ENCODE measurements at places on chromosomes 11 and 22.

DNA sequence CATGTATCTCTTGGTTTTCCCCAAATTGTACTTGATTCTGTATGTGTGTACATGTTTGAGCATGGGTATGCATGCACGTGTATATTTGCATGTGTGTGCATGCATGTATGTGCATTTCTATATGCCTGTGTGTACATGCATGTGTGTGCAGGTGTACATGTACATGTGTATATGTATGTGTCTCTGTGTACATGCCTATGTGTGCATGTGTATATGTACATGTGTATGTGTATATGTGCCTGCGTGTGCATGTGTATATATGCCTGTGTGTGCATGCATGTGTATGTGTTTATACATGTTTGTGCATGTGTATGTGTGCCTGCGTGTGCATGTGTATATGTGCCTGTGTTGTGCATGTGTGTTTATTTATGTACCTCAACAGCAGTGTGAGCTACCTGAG, 5.3 kb upstream of the NCF4 start:
- DNase-seq: no peak

DNA sequence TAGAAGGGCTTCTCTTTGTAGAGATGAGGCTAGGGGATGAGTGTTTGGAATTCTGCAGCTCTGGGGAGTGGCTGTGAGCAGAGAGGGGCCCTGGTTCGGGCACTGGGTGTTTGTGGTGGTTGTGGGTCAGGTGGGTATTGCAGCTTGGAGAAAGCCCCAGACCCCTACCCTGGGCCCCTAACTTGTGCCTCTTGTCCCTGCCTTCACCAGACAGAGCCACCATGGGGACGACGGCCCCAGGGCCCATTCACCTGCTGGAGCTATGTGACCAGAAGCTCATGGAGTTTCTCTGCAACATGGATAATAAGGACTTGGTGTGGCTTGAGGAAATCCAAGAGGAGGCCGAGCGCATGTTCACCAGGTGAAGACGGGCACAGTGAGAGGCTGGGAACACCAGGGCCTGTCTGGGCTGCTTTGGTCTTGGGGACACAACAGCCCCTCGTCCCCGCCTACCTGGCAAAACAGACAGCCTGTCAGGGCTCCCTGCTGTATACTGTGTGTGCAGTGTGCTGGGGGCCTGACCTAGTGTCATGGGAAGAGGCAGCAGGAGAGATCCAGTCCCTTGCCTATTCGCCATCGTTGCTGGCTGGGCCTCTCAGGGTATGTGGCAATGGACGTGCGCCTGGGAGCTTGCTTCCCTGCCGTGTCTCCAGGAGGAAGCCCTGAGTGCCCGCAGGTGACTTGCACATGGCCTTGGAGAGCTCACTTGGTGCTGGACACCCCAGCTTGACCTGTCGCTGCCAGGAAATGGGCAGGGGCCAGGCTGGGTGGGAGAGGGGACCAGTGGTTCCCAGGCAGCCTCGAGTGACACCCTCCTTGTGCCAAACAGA, 4.3 kb downstream of the INCENP start:
- no peak for DNase-seq

DNA sequence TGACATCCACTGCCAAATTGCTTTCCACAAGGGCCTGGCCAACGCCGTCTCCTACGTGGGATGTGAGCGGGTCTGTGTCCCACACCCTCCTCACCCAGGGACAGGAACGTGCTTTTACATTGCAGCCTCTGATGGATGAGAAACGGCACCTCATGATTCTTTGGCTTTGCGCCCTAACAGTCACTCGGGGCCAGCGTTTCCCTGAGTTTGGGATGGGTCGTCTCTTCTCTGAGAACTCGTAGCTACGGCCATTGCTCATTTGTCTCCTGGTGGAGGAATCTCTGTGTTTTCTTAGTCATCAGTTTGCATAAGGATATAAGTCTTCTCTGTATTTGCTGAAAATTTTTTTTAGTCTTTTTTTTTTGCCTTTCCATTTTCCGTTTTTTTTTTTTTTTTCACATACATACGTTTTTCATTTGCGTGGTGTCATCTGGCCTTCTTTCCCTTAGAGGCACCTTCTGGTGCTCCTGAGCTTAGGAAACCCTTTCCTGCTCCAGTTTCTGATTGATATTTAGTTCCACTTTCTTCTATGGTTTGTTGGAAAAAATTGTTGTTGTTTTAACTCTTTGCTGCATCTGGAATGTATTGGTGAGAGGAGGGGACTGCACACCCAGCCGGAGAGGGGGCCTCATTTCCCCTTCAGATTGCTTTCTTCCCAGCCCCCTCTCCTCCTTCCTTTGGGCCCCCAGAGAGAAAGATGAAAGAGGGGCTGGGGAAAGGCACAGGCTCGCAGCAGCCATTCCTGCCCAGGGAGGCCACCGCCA, 12.0 kb downstream of the TNNT3 start:
- no peak for DNase-seq

- DNase-seq: no peak
Measured at GRCh38 chr11:10041748-10042446, 252.1 kb downstream of the SBF2 start.

DNA sequence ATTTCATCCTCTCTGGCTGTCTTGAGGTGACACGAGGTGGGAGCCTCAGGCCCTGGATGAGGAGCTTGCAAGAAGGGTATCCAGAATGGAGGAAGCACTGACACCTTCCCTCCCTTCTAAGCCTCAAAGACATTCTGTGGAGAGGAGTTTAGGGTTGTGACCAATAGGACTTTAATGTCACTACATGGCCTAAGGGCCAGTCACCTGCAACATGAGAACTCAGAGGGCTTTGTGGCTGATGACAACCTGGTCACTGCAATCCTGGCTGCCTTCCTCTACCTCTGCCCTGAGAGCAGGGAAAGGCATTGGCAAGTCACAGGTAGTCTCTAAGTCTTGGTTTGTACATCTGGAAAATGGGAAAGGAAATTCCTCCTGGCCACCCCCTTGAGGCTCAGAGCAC, 33.7 kb downstream of the PISD start:
- no peak for DNase-seq

- no peak for DNase-seq
Measured at GRCh38 chr11:60924906-60925853, 920 bp downstream of the TMEM132A start.

DNA sequence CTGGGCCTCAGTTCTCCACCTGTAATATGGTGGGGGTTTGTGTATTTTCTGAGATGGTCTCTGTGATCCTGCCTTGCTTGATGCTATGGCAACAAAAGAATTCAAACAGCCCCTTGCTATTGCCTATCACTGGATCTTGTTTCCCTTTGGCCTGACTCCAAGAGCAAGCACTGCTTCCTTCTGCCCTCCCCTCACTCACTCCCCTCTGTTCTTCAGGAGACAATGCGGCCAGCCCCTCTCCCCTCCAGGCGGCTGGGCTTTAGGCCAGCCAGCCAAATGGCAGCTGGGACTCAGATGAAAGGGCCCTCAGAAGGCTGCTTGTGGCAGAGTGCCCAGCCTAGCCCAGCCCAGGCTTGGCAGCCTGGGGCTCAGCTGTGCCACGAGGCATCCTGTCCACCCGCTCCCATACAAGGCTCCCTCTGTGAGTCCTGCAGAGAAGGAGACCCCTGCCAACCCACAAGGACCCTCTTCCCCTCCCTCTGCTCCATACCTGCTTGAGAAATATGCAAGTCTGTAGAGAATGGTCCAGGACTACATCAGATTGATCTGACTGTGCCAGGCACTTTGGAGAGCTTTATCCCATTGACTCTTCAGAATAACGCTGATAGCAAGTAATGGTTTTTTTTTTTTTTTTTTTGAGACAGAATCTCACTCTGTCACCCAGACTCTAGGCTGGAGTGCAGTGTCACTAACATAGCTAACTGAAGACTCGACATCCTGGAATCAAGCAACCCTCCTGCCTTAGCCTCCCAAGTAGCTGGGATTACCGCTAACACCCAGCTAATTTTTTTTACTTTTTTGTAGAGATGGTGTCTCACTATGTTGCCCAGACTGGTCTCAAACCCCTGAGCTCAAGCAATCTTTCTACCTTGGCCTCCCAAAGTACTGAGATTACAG, 7.6 kb upstream of the KCTD14 start:
- no peak for DNase-seq

DNA sequence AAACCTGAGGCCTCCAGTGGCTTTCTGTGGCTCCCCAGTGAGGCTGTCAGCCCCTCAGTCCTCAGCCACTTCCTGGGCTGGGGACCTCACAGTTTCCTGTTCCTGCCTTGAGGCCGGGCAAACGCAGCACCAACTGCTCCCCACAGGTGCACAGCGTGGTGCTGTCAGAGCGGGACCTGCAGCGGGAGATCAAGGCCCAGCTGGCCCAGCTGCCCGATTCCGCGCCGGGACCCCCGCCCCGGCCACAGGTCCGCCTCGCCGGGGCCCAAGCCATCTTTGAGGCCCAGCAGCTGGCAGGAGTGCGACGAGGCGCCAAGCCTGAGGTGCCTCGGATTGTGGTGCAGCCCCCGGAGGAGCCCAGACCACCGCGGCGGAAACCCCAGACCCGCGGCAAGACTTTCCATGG, 5.4 kb downstream of the TBC1D10C start:
- peak; percentile 75 for DNase-seq

- no peak for DNase-seq
Measured at GRCh38 chr11:9112075-9112474, 20.7 kb upstream of the SCUBE2 start.

GRCh38 chr11:130022799-130023198, 20.2 kb upstream of the PRDM10 start:
- no peak for DNase-seq

DNA sequence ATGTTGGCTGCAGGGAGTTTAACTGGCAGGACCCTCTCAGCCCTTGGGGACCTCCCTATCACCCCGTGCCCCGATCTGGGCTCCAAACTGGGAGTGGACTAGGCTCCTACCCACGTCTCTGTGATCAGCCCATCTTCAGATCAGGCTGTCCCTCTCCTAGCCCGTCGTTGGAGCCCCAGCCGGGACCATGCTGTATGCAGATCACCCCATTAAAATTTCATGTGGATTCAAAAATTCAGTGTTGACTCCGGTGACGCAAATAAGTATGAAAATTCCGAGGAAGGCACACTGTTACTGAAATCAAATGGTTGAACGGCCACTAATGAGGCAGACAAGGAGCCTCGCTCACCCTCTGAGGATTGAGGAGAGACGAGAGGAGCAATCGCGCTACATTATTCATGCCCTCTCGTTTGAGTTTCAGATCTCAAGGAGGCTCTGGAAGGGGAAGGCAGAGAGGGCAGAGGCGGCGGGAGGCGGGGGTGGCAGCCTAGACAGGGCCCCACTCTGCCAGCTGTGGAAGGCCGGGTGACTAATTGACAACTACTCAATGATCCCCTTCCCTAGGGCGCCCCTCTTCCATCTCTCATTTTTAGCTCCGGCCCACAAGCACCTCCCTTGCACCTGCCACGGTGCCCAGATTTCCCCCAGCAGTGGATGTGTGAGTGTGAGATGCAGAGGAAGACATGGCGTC, 255.4 kb downstream of the MIAT start:
- no peak for DNase-seq

DNA sequence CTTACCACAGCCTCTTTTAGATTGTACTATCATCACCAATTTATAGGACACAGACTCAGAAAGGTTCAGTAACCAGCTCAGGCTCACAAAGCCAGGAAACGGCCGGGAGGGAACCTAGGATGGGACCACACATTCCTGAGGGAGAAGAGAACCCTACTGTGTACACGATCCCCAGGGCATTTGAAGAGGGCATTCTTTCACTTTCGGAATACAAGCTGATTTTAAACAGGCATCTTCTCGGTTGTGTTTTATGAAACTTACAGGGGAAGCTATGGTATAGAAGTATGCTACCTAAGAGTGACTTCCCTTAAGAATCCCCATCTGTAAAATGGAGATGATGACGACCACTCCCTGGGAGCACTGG, 19.0 kb downstream of the SMCO4 start:
- no peak for DNase-seq

- no peak for DNase-seq
Measured at GRCh38 chr22:45239681-45240051, 1.0 kb downstream of the KIAA0930 start.

GRCh38 chr11:44565953-44566949, 788 bp downstream of the CD82 start:
- DNase-seq: no peak

DNA sequence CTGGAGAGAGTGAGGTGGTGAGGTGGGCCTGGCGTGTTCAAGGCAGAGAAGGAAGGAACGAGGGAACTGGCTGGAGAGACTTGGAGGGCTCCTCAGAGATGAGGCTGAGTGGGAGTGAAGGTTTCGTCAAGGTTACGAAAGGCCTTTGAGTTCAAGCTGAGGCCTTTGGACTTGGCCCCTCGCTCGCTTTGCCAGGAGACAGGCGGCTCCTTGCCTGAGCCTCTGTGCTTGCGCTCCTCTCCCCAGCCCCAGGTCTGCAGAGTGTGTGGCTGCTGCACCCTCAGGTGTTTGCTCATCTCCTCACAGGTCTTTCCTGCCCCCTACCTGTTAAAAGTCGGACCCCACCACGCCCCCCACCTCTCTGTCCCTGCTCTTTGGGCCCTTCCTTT, 91.6 kb downstream of the ATXN10 start:
- no peak for DNase-seq

DNA sequence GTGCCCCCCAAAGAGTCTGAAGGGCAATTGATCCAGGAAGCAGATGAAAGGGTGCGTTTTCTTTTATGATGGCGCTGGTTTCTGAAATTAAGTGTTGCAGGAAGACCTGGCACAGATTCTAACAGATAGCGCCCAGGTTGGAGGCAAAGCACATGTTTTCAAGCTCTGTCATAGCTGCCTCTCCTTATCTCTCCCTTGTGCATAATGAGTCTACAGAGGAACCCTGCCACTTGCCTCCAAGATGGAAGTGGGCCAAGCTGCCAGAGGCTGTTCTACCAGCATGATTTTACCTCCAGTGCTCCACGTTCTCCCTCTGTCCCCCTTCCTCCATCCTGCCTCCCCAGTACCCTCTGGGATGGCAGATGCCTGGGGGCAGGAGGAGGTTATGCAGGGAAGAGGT, 30.0 kb upstream of the TLCD5 start:
- no peak for DNase-seq

DNA sequence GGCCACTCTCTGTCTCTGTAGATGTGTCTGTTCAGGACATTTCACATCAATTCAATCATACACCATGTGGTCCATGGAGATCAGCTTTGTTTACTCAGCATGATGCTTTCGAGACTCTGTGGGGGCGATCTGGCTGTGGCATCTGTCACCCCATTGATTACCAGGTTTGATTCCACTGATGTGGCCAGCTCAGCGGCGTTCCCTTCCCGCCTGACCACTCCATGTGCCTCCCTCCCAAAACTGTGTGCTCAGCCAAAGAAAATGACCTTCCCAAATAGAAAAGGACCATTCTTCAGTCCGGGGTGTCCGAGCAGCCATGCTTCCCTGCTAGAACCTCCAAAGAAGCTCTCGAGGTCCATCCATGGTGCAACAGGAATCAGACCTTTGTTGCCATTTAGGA, 89.1 kb downstream of the BRD1 start:
- no peak for DNase-seq

DNA sequence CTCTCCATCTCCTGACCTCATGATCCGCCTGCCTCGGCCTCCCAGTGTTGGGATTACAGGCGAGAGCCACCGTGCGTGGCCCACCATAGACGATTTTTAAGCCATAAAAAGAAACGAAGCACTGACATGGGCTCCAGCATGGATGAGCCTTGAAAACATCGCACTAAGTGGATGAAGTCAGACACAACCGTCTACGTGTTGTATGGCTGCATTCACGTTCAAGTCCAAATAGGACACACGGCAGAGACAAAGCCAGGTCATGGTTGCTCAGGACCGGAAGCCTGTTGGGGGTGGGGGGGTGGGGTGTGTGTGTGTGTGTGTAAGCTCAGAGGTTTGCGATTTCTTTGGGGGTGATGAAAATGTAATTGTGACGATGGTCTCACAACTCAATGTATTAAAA, 10.0 kb downstream of the RRP7A start:
- no peak for DNase-seq

- no peak for DNase-seq
Measured at GRCh38 chr11:22344081-22344480, 5.9 kb downstream of the SLC17A6 start.
